ENCODE measurements at places on chromosomes 4 and X. TPM values are rescaled to one million over a fixed set of nuclear protein-coding genes. Genes with fewer than 3 reads are reported as not detected.

SMIM31 gene
- total RNA-seq = not detected

FGF2 gene
- total RNA-seq = 2.2 TPM

TMSB15C gene
- total RNA-seq = 3.6 TPM

FGA gene
- not detected for total RNA-seq

SYP gene
- total RNA-seq = 2.1 TPM

GABRG1 gene
- total RNA-seq = not detected

GDPD2 gene
- total RNA-seq = not detected

FOXR2 gene
- not detected for total RNA-seq

RIBC1 gene
- 0.15 TPM for total RNA-seq

NDUFC1 gene
- total RNA-seq = 38.2 TPM

ZBTB49 gene
- 8.7 TPM for total RNA-seq
